ENCODE measurements at places on chromosomes 11 and 22.

- DNase-seq: no peak
These were observed 84.0 kb downstream of the THAP12 start for GRCh38 chr11:76296731-76297542.

DNA sequence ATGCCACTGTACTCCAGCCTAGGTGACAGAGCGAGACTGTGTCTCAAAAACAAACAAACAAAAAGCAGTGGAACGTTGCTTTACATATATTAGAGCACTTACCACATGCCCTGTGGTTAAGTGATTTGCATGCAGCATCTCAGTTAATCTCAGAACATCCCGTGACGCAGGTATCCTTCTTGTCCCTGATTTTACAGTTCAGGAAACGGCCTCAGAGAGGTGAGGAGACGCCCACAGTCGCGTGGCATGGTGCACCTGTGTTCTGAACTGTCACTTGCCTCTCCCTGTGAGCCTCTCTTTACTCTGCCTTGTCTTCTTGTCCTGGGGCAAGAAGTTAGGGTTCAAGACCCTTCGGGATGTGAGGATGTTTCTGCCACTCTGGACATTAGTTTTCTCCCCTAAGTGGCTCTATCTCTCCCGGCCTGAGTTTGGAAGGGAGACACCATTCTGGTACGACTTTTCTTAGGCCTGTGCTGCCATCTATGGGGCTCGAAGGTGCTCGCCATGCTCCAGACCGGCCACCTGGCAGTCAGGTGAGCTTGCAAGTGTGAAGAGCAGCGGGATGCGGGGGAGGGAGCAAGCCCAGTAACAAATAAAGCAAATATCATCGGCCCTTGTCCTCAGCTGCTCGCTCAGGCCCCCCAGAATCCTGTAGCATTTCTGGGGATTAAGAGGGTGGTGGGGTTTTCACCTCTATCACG, 25.6 kb downstream of the YWHAH start:
- DNase-seq: peak; percentile 38

GRCh38 chr22:30843245-30843644, 125.3 kb downstream of the MORC2 start:
- no peak for DNase-seq

- no peak for DNase-seq
These were observed 552.1 kb upstream of the CHORDC1 start for GRCh38 chr11:90774727-90775566.

DNA sequence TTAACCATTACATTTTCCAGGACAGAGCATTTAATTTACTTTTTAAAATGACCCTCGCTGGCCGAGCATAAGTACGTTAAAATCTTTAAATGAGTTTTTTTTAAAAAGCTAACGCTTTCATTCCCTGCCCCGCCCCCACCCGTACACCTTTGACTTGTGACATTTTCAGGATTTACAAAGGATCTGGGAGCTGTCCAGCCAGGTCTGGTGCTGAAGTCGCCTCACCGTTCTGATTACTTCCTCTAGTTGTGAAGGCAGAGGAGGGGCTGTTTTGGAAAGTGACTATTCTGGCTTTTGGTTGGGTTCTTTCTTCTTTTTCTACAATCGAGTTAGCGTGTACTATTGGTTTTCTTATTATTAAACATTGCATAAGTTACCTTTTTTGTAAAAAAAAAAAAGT, 2.9 kb downstream of the C11orf87 start:
- DNase-seq: no peak

- DNase-seq: no peak
These were observed 15.0 kb upstream of the PIWIL3 start for GRCh38 chr22:24789516-24789915.

All from amniotic stem cell (primary cell).